ENCODE measurements at places on chromosomes 6 and 20.

GRCh38 chr6:151352410-151353396 is 38.7 kb downstream of the ZBTB2 start:
- DNase-seq, result no peak

DNA sequence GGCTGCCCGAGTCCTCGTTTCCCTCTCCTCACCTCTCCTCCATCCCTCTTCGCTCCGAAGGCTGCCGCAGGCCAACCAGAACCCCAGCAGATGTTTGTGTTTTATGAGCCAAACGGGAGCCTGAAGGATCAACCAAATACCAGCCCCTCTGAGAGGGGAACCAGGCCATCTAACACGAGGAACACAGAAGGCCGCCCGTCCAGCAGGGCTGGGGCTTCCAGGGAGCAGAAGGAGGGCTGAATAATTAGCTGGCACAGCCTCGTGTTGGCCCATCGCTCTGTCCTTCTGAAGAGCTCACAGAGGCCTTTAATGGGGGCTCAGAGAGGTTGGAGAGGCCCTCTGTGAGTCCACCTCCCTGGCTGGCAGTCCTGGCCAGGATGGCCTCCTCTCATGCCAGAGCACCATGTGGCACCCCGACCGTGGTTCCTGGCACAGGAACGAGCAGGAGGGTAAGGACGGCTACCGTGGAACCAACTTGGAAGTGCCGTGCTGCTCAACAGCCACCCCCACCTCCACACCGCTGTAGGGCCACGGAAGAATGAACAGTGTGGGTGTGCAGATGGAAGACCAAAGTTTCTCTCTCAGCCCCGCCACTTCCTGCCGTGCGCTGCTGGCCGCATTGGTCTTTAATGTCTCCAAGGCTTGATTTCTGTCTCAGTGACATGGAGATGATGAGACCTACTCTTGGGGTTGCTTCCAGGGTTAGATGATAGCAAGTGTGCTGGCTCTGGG is 155.2 kb downstream of the SCML4 start:
- DNase-seq, result no peak

- peak; percentile 55 for DNase-seq
Measured at GRCh38 chr6:145544041-145544440, 191.3 kb downstream of the EPM2A start.

GRCh38 chr6:167090171-167090570 is 32.7 kb upstream of the CCR6 start:
- DNase-seq, result no peak

DNA sequence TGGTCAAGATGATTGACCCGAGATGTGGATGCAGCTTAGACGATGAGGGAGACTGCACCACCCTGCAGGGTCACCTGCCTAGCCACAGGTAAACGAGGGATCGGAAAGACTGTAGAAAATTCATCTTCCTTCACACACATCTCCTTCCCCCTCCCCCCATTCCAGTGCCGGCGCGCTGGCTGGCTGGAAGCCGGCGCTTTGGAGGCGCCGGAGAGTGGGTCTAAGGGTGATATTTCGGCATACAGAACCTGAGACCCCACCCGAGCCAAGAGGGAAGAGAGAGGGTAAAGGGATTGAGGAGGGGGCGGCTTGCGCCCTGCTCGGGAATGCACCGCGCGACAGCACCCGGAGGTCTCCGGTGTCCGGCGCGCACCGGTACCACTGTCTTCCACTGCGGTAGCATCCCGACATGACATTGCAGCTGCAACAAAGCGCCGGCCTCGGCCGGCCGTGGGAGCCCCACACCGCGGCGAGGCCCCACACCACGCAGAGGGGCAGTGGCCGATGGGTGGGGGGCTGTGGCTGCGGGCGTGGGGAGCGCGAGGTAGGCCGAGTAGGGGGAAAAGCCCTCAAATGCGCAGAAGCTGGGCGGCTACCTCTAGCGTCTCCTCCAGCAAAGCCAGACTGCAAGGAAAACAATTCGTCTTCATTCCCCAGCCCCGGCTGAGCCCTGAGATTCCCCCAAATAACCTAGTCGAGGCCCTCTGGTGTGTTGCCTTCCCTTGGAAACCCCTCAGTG is 984 bp downstream of the TNFRSF21 start:
- peak; percentile 66 for DNase-seq

DNA sequence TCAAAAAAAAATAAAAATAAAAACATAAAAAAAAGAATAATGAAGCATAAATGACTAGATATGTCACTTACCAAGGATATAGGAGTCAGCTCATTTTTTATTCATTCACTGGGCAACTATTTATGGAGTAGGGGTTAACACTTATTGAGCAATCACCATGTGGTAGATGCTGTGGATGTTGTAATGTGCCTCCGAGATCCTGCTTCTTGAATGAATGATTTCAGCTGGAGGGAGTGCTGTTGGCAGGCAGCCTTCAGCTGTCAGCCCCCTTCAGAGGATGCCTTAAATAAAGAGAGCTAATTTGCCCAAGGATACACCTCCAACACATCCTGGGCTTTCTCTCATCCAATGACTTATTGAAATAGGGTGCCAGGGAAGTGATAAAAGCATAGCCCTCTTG is 229.5 kb upstream of the DTNBP1 start:
- peak; percentile 50 for DNase-seq

- DNase-seq, result no peak
Measured at GRCh38 chr6:158905277-158905676, 86.1 kb upstream of the EZR start.

- DNase-seq, result no peak
Measured at GRCh38 chr6:165692106-165692653, 29.1 kb upstream of the PDE10A start.

GRCh38 chr6:157056275-157056674 is 267.0 kb downstream of the TMEM242 start:
- no peak for DNase-seq

DNA sequence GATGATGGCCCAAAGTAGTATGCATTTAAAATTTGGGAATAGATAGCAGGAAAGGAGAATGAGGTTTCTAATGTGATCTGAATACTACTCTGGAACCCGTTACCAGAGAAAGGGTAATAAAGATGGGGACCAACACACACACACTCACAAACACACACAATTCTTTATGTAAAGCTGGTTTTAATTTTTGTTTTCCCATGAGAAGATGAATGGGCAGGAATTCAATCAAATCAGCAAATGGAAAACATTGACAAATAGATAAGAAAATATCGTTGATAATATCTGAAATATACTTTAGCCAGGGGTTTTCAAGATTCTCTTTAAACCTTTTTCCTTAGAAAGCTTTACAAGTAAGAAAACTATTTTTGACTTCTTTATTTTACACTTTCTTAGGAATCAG is 303.0 kb downstream of the PRL start:
- no peak for DNase-seq

- DNase-seq, result no peak
Measured at GRCh38 chr6:149464411-149464810, 20.4 kb downstream of the ZC3H12D start.

DNA sequence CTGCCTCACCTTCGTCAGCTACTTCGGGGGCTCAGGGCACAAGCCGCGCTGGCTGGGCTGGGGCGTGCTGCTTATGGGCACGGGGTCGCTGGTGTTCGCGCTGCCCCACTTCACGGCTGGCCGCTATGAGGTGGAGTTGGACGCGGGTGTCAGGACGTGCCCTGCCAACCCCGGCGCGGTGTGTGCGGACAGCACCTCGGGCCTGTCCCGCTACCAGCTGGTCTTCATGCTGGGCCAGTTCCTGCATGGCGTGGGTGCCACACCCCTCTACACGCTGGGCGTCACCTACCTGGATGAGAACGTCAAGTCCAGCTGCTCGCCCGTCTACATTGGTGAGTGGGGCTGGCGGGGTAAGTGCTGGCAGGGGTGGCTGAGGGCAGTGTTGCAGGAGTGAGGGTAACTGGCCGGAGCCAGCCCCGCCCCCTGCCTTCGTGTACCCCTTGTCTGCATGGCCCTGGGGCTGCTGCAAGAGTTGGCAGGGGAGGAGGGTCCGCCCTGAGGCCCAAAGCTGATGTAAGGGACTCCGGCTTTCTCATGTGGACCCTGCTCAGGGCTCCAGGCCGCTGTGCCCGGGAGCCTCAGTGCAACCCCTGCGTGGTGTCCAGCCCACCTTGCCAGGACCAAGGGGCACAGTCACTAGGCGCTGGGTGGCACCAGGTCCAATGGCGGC is 14.8 kb downstream of the SLCO4A1 start:
- no peak for DNase-seq

DNA sequence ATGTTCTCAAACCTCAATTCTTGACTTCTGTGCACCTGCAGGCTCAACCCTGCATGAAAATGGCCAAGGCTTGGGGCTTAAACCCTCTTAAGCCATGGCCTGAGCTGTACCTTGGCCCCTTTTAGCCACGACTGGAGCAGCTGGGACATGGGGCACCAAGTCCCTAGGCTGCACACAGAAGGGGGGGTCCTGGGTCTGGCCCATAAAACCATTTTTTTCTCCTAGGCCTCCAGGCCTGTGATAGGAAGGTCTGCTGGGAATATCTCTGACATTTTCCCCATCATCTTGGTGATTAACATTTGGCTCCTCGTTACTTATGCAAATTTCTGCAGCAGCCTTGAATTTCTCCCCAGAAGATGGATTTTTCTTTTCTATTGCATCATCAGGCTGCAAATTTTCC is 119.4 kb upstream of the VGLL2 start:
- no peak for DNase-seq

DNA sequence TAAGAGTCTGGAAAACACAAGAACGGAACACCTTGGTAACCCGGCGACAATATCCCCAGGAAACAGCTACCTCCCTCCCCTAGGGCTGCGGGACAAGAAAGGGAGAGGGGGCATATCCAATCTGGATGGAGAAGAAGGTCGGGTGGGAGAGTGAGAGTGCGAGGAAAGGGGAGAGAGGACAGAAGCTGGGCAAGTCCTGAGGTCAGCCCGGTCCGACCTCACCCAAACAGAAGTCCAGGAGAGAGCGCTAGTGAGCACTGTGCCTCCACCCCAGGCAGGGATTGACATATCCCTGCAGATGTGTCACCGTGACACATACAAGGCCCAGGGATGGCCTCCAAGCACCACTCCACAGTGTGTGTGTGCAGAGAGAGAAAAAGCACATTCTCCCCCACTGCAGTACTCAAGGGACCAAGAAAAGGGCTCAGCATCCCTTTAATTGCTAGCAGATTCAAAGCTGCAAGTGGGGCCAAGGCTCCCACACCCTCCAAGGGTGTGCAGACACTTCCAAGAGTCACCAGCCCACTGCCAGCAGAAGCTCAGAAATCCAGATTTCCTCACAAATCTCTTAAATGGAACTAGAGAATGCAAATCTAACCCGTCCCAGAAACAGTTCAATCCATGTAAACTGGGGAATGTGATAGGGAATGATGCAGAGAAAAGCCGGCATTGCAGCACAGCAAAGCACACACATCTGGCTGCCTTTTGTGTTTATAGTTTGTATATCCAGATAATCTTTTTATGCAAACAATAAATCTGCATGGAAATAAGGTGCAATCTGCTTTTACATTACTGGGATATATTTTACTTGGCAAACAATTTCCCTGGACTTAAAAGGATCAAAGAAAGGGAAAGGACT is 3.1 kb downstream of the PXDC1 start:
- peak; percentile 91 for DNase-seq

GRCh38 chr6:104540743-104541142 is 319.0 kb downstream of the HACE1 start:
- DNase-seq, result peak; percentile 80

DNA sequence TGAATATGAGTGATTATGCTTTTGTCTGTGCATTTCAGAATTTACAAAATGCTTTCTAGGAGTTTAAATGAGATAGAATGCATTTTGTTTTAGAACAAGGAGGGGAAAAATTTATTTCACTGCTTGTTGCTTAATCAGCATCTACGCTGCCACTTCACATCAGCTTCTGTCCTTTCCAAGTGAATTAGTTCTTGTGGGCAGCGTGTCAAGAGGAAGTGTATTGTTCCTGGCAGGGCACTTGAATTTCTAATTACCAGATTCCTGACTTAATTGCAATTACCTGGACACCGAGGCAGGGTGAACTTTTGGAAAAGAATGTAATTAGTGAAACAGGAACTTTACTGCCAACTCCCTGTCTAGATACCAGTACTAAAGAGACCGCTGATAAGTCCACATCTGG is 263.5 kb downstream of the TMEM242 start:
- DNase-seq, result no peak

DNA sequence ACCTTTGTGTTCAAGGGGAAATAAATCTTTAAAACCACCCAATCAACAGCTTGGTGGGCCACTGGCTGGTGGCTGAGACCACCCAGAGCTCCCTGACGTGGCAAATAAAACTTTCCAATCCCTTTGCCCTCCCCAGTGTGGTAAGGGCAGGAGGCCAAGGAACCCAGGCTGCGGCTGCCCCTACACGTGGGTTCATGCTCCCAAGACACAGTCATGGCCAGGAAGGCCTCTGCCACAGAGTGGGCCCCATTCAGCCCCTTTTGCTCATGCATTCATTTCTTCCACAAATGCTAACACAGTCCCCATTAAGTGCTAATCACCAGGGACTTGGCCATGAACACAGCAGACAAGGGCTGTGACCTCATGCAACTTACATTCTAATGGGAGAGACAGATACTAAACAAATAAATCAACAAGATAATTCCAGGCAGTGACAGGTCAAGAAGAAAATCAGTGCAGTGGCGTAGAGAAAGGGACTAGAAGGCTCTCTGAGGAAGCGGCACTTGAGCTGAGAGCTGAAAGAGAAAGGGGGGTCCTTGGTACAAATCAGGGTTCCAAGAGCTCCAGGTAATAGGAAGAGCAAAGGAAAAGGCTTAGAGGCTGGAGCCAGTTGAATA is 13.8 kb downstream of the PREX1 start:
- DNase-seq, result no peak

DNA sequence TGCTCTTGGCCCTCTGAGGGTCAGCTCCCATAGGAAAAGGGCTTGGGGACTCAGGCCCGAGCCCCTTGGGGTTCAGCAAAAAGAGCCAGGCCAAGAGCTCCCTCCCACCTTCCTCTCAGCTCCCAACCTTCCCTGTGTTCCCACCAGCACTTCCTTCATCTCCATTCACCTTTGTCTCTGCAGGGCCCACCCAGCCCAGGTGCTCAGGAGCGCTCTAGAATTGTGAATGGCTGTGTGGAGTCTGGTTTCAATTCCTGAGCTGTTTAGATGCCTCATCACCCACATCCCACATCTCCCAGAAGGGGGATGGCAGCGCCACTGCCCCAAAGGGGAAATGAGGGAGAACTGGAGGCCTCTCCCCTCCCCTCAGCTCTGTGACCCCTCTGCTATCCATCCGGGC is 7.7 kb downstream of the GRM4 start:
- no peak for DNase-seq

GRCh38 chr6:72416744-72417465 is 205.0 kb upstream of the KCNQ5 start:
- DNase-seq, result no peak

- peak; percentile 26 for DNase-seq
Measured at GRCh38 chr6:45115696-45116095, 212.4 kb upstream of the RUNX2 start.

- DNase-seq, result no peak
Measured at GRCh38 chr20:42779216-42779615, 410.5 kb downstream of the PTPRT start.

DNA sequence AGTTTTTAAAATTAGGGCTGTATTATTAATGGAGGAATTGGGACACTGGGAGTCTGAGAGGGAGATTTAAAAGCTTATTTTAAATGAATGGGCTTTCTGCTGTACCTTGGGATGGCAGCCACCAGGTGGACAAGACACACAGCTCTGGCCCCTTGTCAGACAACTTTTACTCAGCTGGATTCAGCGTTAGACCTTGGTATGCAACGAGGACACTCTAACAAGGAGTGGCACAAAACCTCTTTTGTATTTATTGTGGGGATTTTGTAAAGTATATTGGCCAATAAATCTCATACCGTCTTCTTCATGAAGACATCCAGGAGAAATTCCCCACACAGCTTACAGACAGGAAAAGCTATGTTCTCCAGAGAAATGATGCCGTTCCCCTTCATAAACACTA is 105.7 kb downstream of the LCA5 start:
- DNase-seq, result no peak

GRCh38 chr6:168041928-168042327 is 37.1 kb downstream of the FRMD1 start:
- DNase-seq, result no peak
